ENCODE measurements at places on chromosomes 4 and X. TPM values are rescaled to one million over a fixed set of nuclear protein-coding genes. Genes with fewer than 3 reads are reported as not detected.

DNA sequence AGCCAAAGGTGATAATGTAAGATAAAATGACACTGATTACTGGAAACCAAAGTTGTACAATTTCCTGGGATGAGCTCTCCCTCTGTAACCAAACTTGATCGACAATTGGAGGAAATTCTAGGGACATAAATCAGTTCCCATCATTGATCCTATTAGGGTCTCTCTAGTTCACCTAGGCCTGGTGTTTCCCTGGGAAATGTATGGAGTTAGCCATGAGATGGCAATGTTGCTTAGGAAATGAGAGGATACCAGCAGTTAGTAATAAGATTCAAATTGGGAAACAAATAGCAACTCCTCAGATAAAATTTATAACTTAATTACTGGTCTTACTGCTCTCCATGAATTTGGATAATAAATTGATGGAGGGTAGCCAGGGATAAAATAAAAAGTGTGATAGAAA, 52.2 kb downstream of the SPATA18 start:
- no peak for DNase-seq

- no peak for DNase-seq
These were observed 779.0 kb downstream of the CCSER1 start for GRCh38 chr4:90906239-90906638.

DNA sequence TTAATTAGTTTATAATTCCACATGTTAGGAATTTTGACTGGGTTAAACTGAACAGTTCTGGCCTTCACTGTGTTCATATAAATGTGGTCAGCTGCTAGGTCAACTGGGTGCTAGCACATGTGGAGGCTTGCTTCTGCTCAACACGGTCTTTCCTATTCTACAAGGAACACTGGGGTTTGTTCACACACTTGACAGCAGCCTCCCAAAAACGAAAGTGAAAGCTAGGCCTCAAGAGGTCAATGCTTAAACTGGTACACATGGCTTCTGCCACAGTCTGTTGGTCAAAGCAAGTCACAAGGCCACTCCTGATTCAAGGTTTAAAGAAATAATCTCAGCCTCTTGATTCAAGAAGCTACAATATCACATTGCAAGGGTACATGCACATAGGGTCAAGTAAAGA, 126.5 kb downstream of the QDPR start:
- peak; percentile 5 for DNase-seq

- DNase-seq = no peak
These were observed 541.4 kb downstream of the ADGRL3 start for GRCh38 chr4:61741327-61742096.

DNA sequence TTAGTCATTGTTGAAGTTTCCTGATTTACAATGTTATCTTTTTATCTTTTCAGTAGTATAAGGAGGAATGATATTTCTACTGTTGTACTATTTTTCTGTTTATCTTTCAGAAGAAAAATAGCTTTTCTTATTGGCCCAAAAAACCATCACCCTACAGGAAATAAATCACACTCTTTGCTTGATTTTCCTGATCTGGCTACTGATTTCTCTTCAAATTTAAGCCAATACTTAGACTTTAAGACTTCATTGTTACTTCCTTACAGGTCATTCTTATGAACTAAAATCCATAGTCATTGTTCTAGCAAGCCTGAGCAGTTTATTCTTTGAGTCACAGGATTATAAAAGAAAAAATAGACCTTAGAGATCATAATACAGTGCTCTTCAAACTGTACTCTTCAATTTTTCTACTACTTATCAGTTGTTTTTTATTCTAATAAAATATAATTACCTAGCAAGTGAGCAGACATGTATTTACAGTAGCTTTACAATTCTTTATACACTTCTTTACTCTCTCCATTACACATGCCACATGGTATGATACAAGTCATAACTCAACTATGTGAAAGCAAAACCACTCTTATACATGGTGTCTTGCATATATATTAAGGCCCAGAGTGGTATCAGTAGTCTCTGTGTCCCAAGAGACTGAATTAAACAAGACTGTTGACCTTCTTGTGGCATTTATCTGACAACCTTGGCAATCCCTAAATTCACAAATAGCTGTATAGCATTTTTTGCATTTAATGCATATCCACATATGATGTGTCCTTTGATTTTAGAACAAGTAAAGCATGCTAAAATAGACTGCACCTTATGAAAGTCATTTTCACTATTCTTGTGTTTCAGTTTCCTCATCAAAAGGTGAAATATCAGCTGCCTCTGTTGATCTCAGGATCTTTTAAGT, 47.9 kb downstream of the TET2 start:
- no peak for DNase-seq

DNA sequence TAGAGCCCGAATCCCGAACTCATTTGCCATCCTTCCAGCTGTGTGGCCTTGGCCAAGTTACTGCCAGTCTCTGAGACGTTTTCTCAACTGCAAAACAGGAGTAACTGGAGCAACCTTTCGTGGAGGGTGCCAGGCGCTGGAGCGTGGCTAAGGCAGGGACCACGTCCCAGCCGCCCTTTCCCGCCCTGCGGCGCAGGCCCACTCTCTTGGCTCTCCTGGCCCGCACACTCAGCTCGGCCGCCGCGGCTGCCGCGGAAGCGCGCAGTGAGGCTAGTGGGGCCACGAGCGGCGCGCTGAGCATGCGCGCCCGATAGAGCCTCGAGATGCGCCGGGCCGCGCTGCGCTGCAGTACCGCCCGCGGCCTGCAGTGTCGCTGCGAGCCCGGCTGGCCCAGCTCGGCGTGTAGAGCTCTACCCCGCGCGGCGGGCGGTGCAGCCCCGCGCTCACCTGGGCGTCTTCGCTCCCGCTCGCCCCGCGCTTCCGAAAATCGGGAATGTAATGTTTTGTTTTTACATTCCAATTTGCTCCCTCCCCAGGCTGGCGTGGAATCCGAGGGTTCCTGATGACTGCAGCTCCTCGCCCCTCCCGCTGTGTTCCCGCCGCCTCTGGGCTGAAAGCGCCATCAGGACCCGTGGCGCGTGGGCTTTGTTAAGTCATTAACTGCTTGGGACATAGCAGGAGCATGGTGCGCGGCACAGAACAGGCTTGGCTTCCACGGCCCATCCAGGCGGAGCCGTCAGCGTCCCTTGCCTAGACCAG, 4.0 kb upstream of the ZNF518B start:
- DNase-seq = peak; percentile 57

GRCh38 chr4:62394766-62395165, 1194.6 kb downstream of the ADGRL3 start:
- no peak for DNase-seq

DNA sequence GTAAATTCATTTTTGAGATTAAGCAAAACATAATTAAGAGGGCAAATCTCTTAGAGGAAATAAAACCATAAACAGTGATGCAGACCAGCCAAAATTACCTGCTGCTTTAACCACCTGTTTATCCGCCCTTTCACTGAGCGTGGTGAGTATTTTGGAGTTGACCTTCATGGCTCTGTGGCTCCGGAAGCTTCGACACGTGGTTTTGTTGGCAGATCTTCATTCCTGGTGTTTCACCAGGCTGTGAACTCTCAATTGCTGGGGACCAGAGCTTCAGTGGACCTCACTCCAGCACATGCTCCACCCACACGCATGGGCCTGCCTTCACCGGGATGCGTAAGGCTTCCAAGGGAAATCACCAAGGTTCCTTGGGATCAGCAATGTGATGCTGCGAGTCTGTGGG, 83.8 kb downstream of the FHDC1 start:
- no peak for DNase-seq

DNA sequence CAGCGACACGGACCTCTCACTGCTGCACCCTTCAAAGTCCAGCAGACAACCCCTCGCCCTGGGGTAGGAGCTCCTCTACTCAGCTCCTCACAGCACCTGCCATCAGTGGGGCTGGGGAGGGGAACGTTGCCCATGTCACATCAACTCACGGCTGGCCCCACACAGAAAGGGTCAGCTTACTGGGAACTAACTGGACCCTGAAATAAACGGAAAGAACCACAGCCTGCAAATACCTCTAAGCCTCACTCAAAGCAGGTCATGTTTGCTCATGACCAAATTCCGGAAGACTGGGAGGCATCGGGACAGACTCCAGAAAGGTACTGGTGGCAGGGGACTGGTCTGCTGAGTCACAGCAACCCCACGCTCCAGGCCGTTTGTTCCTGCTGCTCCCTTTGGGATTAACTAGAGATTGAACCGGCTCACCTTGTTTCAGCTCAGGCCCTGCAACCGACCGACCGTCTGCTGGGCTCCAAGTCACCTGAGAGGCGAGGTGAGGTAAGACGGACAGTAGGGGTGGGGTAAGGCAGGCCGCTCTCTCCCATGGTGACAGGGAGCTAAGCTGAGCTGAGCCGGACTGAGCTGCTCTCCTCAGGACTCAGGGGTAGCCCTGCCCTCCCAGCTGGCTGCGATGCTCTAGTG, 5.6 kb downstream of the G6PD start:
- DNase-seq = no peak

- no peak for DNase-seq
These were observed 192.3 kb upstream of the GRID2 start for GRCh38 chr4:92111493-92111892.

GRCh38 chr4:189828081-189828697, 112.5 kb upstream of the FRG1 start:
- DNase-seq = no peak

GRCh38 chrX:70042399-70043371, 7.1 kb downstream of the AWAT2 start:
- no peak for DNase-seq

DNA sequence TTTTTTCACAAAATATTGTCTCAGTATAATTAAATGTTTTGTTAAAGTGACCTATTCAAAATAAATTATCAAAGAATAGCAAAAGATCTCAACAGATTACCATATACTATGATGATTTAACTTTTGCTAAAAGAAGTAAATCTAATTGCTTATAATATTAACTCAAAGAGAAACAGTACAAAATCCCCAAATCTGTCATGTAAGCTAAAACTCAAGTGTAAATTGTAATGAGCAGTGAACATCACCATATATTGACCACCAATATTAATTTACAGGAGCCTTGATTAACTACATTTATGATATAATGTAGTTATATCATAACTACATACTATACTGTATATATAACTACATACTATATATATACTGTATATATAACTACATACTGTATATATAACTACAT, 174.4 kb downstream of the SLC39A8 start:
- DNase-seq = no peak

DNA sequence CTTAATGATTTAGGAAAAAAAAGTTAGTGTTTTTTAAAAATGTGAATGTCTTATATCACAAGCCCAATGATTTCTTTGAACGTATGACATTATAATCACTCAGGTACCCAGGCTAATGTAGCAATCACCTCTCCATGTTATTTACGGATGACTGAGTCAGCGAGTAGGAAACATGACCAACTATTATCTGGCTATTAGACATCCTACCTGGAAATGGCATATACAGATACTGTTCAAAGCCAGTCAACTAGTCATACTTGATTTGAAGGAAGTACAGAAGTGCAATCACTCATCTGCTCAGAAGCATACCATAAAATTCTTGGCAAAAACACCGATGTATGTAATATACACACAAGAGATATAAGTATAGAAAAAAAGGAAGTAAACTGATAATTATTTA, 732.5 kb downstream of the ARAP2 start:
- DNase-seq = no peak

DNA sequence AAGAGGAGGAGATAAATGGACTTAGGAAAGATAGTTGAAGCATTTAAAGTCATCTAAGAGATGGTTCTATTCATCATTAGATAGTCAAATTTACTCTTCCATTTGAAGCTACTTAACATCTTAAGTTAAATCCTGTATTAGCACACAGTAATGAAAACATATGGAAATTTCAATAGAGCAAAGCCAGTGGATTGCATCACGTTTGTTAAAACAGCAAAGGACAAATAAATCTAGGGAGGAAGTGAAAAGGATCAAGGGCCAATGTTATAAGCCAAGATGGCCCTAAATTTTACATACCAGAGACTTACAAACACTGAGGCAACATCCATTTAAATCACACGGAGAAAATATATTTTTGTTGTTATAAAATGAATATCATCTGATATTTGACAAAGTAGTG, 602.8 kb downstream of the INPP4B start:
- DNase-seq = no peak

DNA sequence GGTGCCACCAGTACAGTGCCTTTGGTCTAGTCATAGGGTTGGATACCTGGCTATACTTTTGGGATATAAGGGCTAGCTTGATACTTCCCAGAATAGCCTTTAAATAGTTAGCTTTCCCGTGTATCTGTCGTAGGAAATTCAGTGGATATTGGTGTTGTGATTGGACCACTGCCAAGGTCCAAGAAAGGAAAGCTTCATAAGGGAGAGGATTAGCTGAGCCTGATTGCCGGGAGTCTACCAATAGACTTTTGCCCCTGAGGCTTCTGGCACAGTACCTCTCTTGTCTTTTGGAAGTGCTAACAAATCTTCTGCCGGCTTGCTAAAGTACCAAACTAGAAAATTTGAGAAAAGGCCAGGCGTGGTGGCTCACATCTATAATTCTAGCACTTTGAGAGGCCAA, 350.6 kb downstream of the CHIC1 start:
- DNase-seq = no peak

The GLOD5 gene
- not detected for total RNA-seq

The ANTXR2 gene
- total RNA-seq = 12.6 TPM

The LARP1B gene
- total RNA-seq = 67.7 TPM

The CFI gene
- 4.5 TPM for total RNA-seq

The FRG2 gene
- not detected for total RNA-seq

The FAM53A gene
- total RNA-seq = 0.82 TPM

The OPRPN gene
- not detected for total RNA-seq

The RAP2C gene
- 13.9 TPM for total RNA-seq

The RRH gene
- 0.41 TPM for total RNA-seq

The PGAM4 gene
- not detected for total RNA-seq

The GAGE1 gene
- not detected for total RNA-seq

The UGT2B10 gene
- total RNA-seq = not detected

The MAGEC2 gene
- total RNA-seq = not detected

The CT83 gene
- total RNA-seq = not detected

The DNAAF6 gene
- not detected for total RNA-seq

The ADH1A gene
- not detected for total RNA-seq

The PFKFB1 gene
- 0.41 TPM for total RNA-seq
